Skin of body (tissue), 3 donors: ENCODE measurements at places on chromosomes 4 and X. TPM values are rescaled to one million over a fixed set of nuclear protein-coding genes. Genes with fewer than 3 reads are reported as not detected.

DNA sequence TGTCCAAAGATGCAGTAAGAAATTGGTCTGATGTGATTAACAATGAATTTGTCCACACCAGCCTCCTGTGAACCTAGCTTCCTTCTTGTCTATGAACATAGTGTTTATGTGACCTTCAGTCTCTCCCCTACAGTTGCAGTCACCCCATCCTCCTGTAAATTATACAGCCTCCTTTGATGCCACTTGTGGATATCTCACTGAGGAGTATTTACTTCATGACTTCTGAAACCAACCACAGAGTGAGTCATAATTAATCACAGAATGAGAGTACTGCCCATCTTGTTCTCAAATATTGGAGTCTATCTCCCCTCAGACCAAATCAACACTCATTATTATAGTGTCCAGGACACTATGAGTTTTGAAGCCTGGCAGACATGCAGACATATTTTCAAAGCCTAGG, 27.3 kb upstream of the XAGE2 start:
- no peak for DNase-seq

GRCh38 chr4:14787221-14787620, 215.1 kb upstream of the CPEB2 start:
- no peak for DNase-seq

DNA sequence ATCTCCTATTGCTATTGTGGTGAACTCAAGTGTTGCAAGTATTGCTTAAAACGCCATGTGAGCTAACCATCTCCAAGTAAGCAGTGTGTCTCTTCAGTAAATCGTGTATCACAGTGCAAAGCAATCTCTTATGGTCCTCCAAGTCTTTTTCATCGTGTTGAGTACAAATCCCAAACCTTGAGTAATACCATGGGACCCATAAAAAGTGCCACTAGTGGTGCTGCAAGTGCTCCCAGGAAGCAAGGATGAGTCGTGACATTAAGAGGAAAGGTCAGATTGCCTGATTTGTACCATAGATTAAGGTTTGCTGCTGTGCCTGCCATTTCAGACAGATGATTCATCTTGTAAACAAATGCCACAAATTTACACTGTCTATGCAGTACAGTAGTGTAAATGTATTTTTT, 66.9 kb upstream of the BMPR1B start:
- DNase-seq: no peak

- no peak for DNase-seq
Observed at GRCh38 chr4:104629601-104630000, 134.9 kb upstream of the CXXC4 start.

DNA sequence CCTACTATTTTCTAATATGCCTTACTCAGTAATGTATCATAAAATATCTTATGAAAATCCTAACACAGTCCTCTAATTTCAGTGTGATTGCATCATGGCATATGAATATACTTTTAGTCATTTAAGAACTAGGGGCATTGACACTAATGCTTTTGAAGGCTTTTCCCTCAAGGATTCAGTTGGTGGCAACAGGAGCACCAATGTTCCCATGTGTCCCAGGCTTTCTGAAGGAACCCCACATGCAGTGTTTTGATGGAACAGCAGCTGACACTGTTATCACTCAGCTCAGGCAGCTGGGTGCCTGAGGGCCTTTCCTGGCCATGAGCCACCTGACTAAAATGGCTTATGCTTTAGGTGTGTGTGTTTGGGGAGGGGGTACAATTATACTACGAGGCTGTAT, 348.3 kb downstream of the ARHGAP24 start:
- DNase-seq: peak; percentile 33

DNA sequence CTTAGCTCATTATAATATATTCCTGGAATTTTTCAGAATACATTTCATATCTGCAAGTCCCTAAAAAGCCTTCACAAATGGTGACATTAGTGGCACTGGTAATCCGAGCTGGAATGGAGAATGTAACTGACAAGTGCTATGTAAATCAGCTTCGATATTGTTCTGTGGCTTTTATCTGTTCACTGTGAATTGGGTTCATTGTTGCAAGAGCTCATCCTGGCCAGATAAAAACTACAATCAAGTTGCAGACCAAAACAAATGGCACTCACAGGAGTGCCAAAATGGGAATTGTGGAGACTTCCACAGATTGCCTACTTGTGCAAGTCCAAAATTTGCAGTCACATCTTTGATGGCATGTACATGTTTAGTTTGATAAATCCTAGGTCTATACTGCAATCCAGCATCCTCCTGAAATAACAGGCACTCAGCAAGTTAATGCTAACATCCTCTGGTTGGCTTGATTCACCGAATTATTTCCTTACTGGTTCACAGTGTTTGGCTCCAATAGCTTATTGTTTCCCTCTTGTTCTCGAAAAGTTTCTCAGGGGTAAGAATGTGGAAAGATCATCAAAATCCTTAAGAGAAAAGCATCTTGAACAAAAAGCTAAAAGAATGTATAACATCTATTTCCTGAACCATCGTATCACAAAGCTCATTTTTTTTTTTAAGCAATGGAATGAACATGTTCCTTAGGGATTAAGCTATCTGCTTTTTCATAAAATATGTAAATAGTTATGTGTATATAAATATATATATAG, 904.9 kb downstream of the CENPC start:
- no peak for DNase-seq

DNA sequence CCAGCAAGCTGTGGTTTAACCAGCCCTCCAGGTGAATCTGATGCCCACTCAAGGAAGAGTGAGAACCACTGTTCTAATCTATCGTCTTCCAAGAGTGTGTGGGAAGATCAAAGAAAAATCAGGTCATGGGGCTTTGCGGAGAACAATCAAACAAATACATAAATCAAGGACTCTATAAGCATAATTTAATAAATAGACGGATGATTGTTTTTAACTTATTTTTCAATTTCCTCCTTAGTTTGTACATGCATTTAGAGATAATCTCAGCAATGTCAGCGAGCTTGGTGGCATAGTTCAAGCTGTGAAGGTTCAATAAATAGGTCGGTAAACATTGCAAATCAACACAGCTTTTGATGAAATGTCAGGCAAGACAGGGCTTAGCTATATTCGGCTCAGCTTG, 84.9 kb downstream of the DMD start:
- no peak for DNase-seq

DNA sequence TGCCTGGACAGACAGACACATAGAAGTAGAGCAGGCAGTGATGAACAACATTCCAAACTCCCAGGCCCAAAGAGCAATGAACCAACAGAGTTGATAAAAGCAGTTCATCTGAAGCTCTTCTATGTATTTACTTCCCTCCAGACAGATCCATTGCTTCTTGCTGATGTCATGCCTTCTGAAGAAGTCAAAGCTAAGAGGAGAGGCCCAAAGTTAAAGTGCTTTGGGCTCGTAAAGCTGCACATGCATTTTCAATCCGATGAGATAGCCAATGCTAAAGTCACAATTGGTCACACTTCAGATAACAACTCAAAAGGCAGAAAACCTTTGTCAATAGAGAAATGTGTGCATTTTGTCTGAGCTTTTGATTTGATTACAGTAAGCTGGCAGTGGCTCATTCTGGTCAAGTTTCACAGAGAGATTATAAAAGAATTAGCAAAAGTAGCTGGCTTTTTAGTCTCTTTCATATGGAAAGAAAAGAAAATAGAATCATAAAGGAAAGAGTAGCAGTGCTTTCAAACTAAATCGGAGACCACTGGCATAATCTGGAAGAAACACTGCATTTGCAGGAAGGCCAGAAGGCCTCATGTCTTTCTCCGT, 82.0 kb downstream of the GPC4 start:
- no peak for DNase-seq

DNA sequence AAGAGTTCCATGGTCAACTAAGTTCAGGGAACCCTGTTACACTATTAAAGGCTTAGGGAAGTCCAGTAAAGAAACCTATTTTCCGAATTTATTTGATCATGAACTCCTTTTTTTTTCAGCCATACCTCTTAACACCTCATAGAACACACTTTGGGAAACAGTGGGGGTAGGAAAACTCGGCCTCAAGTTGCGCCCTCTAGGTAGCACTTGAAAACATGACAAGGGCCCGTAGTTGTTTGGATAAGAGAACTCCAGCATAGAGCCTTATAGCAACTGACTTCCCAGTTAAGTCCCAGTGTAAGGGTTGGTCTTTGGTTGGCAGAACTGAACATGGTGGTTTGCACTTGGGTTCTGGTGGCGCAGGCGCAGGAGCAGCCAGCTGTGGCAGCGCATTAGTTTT, 14.4 kb downstream of the OGT start:
- DNase-seq: no peak

- no peak for DNase-seq
Observed at GRCh38 chr4:14329228-14329627, 673.1 kb upstream of the CPEB2 start.

DNA sequence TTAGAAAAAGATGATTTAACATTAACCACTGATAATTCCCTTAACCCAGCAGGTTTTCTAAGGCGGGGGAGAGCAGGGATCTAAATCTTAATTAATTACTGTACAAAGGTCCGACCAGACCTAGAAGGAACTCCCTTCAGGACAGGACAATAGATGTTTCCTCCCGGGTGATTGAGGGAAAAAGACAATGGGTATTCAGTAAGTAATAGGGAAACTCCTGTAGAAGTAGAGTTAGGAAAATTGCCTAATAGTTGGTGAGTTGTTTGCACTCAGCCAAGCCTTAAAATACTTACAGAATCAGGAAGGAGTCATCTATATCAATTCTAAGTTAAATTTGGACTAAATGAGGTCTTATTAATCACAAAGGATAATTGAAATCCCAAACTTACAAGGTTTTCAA, 5.8 kb upstream of the SRD5A3 start:
- DNase-seq: no peak

DNA sequence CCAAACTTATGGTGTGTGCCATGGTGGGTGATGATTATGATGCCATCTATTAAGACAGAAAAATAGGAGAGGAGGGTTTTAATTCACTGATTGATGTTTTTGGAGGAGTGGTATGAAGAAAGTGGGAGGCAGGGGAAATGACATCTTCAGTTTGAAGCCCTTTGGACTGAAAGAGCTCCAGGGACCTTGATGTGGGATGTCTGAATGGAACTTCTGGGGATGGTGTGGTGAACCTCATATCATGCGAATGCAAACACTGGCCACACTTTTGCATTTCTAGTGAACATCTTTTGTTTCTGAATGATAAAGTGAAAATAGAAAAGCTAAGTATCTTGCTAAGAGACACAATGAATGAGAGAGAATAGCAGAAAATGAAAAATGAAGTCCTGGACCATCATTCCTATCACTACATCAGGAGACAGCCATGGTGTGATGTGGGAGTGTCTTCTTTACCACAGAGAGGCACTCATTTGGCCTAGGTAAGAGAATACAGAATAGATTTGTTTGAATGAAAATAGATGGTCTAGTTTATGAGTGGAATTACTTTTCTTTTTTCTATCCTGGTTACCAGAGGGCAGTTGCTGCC, 123.5 kb downstream of the ZNF827 start:
- DNase-seq: no peak

GRCh38 chrX:103584596-103584995, 719 bp upstream of the TCEAL4 start:
- peak; percentile 3 for DNase-seq

DNA sequence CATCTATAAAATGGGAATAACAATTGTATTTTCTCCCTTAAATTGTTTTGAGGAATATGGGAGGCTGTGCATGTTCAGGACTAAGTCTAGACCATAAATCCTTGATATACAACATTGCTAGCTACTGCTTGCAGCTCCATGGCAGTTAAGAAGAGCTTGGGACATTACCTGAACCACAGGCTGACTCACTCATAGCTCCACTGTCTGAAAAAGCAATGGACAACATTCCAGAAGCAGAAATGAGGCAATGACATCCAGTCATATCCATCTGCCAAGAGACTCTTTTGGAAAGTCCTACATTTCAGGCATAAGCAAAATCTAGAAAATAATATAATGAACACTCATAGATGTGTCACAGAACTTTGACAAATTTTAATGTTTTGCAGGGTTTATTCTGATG, 167.3 kb upstream of the LEF1 start:
- DNase-seq: no peak

DNA sequence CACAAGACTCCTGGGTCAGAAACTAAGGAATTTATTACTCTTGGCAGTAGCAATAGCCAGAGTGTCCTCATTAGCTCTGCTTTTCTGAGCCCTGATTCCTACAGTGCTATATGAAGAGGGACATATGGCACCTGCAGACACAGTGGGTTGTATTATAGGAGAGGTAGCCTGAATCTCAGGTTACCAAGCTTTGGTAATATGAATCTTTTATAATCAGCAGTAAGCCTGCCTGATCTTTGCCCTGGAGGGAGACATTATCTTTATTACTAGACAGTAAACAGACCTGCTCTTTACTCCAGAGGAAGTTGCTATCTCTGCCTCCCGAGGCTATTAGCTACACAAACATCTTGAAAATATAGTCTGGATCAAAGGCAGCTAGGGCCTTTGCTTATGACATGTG, 62.5 kb upstream of the HOPX start:
- no peak for DNase-seq

- no peak for DNase-seq
Observed at GRCh38 chr4:63085091-63085490, 1324.2 kb downstream of the TECRL start.

CD38 gene
- 0.39 TPM for total RNA-seq

NEXMIF gene
- total RNA-seq: 1.7 TPM

CLNK gene
- total RNA-seq: 0.10 TPM

RASL11B gene
- total RNA-seq: 21.5 TPM

PNMA6A gene
- total RNA-seq: 2.8 TPM

MAGEB10 gene
- total RNA-seq: not detected
